Urinary bladder (tissue), 4 donors: ENCODE measurements at places on chromosomes 6 and 20. TPM values are rescaled to one million over a fixed set of nuclear protein-coding genes. Genes with fewer than 3 reads are reported as not detected.

GRCh38 chr6:25746968-25747367 lies 7.6 kb upstream of the SLC17A4 start:
- no peak for DNase-seq

- no peak for DNase-seq
Measured at GRCh38 chr20:17732907-17733521, 33.2 kb downstream of the BANF2 start.

DNA sequence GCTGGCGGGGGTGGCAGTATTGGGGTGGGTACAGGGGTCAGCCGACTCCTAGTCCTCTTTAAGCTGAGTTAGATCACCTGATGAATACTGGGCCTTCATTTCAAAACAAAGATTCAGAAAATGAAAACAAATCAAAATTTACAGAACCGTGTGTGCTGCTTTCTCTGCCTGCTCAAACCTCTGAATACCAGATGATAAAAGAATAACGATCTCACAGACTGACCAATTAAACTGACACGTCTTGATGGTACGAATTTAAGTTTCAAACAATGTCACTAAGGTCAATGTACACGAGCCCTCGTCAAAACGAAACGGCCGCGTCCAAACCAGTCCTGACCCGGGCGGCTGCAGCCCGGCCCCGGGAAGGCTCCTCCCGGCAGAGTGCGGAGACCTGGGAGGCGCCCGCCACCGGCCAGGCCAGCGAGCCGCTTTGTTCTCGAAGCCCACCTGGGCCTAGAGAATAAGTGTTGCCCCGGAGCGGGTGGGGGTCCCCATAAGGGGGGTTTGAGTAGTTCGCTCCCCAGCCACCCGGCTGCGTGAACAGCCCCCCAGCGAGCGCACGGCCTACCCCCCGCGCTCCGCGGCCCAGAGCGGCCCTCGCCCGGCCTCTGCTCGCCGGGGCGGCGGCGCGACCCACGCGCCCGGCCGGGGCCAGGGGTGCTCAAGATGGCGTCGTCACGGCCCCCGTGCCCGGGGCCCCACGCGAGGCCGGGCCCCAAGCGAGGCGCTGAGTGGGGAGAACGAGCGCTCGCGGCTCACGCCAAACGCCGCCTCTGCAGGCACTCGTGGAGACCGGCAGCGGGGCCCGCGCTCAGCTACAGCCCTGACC lies 728 bp downstream of the PSMA7 start:
- no peak for DNase-seq

Gene ALDH5A1
- polyA plus RNA-seq = 4.6 TPM
